ENCODE measurements at places on chromosomes 5 and 9.

GRCh38 chr9:82234160-82234943, 245.8 kb downstream of the SPATA31D1 start:
- DNase-seq, result no peak

GRCh38 chr9:136526625-136527066, 19.2 kb downstream of the NOTCH1 start:
- DNase-seq, result no peak

DNA sequence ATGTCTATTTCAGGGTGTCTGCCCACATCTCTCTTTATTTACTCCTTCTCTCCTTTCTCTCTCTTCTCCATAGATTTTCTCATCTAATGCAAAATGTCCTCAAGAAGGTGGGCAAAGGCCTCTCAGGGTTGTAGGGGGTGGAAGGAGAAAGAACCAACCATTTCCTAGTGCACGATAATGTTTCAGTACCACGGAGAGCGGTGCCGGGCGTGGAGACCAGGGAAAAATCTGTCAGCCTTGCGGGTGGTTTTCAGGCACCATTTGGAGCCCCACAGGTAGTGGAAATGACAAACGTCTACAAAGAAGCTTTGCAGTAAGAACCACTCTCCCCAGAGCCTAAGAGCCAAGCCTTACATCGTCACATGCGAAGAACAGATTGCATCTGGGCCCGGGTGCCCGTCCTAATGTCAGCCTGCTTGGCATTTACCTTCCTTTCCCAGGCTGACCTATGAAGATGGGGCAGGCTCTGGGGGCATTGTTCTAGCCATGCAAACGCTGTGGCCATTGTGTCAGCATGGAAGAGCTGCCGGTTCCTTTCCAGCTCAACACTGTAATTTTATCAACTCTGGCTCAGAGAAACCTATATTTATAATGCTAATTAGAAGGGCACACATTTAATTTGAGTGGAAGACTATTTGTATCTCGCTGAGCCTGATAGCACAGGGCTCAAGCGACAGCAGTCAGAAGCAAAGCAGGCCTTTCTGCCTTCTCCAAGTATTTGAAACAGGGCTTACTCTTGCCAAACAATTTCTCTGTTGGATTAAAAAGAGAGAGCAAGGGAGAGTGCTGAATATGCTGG, 430.1 kb upstream of the WWC1 start:
- no peak for DNase-seq

GRCh38 chr9:130932255-130933079, 6.6 kb downstream of the FIBCD1 start:
- no peak for DNase-seq

GRCh38 chr9:27150746-27151406, 41.9 kb downstream of the TEK start:
- DNase-seq, result no peak

DNA sequence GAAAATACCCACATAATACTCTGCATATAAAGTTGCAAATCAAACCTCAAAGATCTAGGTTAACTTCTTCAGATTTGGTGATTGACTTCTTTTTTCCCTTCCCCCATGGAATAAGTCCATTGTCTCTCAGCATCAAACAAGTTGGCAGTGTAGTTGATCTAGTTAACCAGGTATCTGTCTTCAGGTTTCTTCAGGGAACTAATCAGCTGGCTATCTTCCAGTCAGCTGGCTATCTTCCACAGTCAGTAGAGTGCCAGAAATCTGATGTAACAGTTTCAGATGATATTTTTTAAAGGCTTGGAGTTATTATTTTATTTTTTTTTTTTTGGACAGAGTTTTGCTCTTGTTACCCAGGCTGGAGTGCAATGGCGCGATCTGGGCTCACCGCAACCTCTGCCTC, 16.8 kb downstream of the TNFSF15 start:
- DNase-seq, result no peak

GRCh38 chr5:178437386-178438075, 152.7 kb downstream of the COL23A1 start:
- DNase-seq, result no peak

- peak; percentile 38 for DNase-seq
Measured at GRCh38 chr9:129414377-129414992, 206.4 kb downstream of the C9orf50 start.

DNA sequence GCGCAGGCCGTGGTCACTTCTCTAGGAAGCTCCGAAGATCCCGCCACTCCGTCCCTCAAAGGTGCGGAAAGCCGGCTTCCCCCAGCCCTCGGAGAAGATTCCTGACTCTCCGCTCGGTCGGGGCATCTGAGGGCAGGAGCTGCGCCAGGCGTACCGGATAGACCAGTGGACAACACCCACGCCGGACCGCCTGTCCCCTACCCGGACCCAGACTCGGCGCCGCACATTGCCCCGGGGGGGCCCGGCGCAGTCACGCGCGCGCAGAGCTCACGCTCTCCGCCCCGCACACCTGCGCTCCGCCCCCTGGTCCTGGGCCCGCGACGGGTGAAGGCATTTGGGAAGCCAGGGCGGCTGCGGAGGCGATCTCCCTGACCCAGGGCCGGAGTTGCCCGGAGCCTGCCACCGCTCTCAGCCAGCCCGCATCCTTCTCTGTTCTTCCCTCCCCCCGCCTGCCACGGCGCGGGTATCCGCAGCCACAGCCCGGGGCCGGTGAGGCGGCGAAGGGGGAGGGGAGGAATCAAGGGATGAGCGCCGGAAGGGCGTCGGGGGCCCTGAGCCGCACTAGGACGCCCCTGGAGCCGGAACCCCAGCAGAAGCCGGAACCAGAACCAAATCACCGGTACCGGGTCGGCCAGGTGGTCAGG, 448 bp downstream of the RELL2 start:
- DNase-seq, result peak; percentile 67

- no peak for DNase-seq
Measured at GRCh38 chr9:79477955-79478771, 93.6 kb upstream of the TLE4 start.

DNA sequence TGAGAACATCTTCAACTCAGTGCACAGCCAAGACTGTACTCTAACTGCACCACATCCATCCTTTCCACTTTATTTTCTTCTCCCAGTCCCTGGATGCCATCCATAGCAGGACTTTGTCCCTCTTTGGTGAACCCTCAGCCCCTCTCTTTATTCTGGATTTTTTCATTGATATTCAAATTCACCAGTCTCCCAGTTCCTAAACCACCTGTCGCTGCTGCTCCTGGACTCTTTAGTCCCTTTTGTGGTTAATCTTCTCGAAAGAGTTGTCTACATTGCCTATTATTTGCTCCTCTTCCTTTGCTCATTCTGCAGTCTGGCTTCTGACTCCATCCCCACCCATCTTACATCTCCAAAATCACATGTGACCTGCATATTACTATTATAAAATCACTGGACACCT, 59.4 kb upstream of the ZSWIM6 start:
- DNase-seq, result no peak

GRCh38 chr5:26740182-26740581, 298.2 kb downstream of the CDH9 start:
- DNase-seq, result no peak

GRCh38 chr5:110738503-110738811, 350 bp upstream of the SLC25A46 start:
- DNase-seq, result no peak

DNA sequence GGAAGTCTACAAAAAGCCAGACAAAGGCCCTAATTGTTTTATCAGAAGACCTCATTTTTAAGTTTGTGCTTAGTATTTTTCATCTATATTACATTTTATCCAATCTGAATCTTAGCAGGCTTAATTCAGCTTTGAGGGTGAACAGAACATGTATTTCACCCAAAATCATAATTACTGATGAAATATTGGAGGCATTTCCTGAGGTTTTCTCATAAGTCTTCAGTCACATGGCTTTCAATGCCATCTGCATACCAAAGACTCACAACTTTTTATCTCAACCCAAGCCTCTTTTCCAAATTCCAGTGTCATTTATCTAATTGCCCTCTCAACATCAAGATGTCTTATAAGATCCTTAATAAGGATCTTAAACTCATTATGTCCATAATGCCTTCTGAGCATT, 150.8 kb downstream of the TTC39B start:
- DNase-seq, result no peak

DNA sequence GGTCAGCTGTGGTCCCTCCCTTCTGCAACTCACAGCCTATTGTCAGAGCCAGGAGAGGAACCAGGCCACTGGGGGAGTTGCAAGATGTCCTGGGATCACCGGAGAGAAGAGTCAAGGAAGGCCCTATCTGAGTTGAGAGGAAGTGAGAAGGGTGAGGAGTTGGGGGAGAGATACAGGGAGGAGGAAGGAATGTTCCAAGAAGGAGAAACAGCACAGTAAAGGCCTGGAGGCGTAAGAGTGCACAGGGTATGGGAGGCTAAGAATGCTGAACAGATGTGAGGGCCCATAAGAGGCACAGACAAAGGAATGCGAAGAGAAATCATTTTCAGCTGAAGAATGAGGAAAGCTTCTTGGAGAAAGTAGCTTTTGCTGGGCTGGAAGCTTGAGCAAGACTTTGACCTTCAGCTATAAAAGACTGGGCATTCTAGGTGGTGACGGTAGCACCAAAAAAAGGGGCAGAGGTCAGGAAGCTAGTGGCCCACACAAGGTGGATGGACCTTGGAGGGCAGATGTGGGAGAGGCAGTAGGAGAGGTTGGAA, 21.6 kb upstream of the CSF1R start:
- no peak for DNase-seq

GRCh38 chr5:78286290-78286689, 8.2 kb downstream of the AP3B1 start:
- DNase-seq, result no peak

DNA sequence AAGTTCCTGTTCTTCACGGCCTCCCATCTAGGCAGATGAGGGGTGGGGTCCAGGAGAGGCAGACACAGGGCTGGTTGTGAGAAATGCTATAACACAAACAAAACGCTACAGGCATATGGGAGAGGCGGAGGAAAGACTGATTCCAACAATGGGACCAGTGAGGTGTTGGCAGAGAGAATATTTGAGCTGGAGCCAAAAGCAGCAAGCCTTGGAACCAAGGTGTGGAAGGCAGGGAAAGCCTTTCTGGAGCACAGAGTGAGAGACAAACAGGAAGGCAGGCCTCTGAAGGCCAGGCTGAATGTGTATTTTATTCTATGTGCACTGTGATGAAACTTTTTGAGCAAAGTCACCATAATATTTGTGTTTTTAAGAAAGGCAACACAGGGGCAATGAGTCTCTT, 2.9 kb downstream of the ATPSCKMT start:
- no peak for DNase-seq

DNA sequence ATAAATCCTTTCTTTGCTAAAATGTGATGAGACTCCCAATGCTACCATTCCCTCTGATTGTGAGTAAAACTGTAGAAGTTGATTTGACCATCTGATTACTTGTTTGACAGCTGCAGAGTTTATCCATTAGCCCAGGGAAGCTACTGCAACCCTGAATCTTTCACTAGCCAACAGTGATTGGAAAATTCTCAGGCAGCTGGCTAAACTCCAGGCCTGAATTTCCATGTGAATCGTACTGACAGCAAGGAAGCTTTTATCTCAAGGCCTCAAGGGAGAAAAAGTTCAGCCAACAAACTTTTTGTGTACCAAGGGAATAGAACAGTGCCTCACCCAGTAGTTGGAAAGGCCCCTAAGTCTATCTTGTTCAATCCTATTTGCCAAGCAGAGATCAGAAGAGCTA, 246.7 kb upstream of the TRPM3 start:
- DNase-seq, result no peak

GRCh38 chr5:25694801-25695200, 1050.0 kb upstream of the CDH10 start:
- no peak for DNase-seq

GRCh38 chr5:157649101-157649500, 3.1 kb downstream of the SOX30 start:
- DNase-seq, result no peak

DNA sequence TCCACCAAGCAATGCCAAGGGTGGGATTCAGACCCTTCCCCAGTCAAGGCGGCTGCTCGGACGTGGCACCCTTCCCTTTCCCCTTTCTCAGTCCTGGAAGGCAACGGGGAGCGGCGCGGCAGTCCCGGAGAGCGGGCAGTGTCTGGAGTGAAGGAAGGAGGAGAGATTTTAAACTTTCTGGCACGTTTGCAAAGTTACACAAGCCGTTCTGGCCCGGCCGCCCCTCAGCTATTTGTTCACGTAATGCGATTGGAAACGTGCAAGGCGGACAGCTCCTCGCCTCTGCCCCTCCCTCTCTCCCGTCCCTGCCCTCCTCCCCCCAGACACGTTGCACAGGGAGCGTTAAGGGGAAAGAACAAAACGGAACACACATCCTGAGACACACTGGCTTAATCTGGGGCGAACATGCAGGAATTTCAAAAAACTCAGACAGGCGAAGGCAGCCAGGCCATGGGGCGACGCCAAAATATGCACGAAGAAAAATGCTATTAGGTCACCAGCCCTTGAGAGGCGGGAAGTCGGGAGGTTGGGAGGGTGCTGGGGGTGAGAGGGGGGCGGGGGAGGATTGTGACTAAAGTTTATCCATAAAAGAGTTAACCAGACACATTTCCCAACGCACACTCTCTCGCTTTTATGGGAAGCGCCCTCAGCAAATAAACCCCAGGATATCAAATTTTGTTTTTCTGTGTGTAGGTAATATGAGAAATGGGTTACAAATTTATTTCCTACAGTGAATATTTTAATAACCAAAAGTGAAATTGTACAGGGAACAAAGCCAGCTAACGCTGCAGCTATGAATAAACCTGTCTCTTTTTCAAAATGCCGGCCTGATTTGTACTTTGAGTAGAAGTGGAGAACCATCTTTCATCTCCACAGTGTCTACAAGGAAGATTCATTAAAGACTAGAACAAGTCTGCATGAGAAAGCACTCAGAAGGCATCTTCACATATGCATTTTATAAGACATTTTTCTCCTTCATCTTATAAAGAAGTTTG, at the start of gene LOX:
Gene LOX (minus strand): TSS at position 144 of the 995 bp plus-strand sequence. CDS start 274 bp downstream, outside the sequence.
- no peak for DNase-seq

GRCh38 chr5:149170299-149170698, 29.0 kb downstream of the ABLIM3 start:
- DNase-seq, result no peak

DNA sequence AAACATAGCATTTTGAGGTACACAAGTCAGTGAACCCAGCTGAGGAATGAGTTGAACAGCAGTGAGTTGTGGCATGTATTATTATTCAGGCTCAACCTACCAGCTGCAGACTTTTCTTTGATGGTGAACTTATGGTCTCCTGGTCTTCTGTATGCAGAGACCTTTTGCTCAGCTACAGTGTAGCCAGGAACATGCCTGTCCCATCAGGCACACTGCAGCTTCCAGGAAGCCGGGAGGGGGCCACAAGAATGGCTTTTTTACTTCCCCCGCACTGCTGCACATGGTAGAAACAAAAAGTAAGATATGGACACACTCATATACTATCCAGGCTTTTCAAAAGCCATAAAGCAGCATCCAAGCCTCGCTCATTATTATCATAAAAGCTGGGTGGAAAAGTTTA, 65.3 kb upstream of the PLPP1 start:
- no peak for DNase-seq

- no peak for DNase-seq
Measured at GRCh38 chr5:10303699-10304170, 4.0 kb downstream of the CMBL start.

- DNase-seq, result no peak
Measured at GRCh38 chr5:119238265-119239118, 117.3 kb upstream of the TNFAIP8 start.

GRCh38 chr5:102772273-102772672, 17.2 kb downstream of the PAM start:
- no peak for DNase-seq

All from activated naive CD4-positive, alpha-beta T cell treated with Interleukin-2 at 50 U/mL for 16 hours (primary cell).